Activated CD4-positive, alpha-beta memory T cell treated with anti-CD3 and anti-CD28 coated beads for 36 hours (primary cell): ENCODE measurements at places on chromosomes 12 and 14. TPM values are rescaled to one million over a fixed set of nuclear protein-coding genes. Genes with fewer than 3 reads are reported as not detected.

The PLD4 gene
- not detected for total RNA-seq

The SDSL gene
- total RNA-seq: not detected

The FAM181A gene
- total RNA-seq: not detected

The KLRD1 gene
- 0.26 TPM for total RNA-seq

The MMP17 gene
- 0.87 TPM for total RNA-seq

The GPR132 gene
- 34.2 TPM for total RNA-seq

DNA sequence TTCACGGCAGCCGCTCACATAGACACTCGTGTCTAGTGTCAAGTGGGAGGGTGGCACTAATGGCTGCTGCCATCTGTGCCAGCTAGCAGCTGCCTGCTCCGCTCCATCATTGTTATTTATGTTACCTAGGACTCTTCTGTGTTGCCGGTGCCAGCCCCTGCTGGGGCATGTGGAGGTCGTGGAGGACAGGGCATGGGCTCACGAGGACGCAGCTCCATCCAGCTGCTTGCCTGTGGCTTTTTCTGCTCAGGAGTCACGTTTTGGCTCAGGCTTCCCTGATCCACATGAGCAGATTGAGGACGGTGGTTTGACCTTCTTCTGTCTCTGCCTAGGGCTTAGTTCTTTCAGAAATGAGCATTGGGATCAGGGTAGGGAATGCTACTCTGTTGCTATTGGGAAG lies 31.2 kb downstream of the TPCN1 start:
- DNase-seq: no peak
- H3K27me3 ChIP-seq: no peaks in the 10 kb centered on the region
- no peak overlapping the region for H3K27ac ChIP-seq
- H3K4me1 ChIP-seq: peaks cover 3% of the 10 kb centered on the region
- no peak overlapping the region for H3K4me3 ChIP-seq

DNA sequence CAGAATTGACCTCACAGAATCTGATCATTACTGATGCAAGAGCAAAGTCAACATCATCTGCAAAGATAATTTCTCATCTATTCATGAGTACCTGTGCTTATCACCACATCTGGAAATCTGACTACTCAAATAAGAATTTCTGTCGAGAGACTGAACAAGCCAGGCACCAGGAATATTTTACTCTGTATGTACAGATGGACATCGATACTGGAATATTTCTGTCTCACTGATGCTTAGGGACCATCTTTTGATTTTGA lies 105.2 kb downstream of the BICD1 start:
- no peak for DNase-seq
- H3K36me3 ChIP-seq: peaks cover 9% of the 10 kb centered on the region
- H3K27me3 ChIP-seq: no peaks in the 10 kb centered on the region
- no peak overlapping the region for H3K27ac ChIP-seq
- no peaks in the 10 kb centered on the region for H3K4me1 ChIP-seq

DNA sequence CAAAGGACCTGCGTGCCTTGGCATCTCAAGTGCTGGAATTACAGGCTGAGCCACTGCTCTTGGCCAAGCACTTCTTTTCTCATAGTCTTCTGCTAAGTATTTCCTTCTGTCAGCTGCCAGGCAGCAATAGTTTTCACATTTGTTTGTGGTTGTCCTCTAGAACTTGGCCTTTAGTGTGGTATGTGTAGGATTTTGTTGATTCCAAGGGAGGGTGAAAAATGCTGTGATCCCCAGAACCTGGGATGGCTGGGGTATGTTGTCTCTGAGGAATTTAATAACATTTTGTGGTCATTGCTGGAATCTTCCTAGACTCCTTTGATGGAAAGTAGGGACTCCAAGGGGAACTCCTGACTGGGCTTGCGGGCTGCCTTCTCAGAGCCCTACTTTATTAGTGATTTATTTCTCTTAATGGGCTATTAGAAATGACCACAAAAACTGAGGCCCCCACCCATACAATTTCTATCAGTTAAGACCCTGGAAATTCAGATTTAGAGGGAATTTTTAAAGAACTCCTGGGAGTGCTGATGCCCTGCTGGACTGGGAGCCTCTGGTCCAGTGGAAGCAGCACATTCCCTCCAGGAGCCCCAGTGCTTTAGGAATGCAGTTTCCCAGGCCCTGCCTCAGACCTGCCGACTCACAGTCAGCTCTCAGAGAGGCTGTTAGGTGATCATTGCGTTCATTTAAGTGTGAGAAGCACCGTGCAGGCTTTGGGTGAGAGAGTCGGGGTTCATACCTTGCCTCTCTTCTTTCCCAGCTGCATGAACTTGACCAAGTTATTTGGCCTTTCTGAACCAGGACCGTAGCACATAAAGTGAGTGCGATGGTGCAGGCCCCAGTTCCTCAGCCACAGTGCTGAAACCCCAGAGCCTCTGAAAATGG lies 22.7 kb downstream of the TRAF3 start:
- H3K27me3 ChIP-seq: no peaks in the 10 kb centered on the region
- peaks cover 62% of the 10 kb centered on the region for H3K4me1 ChIP-seq
- H3K36me3 ChIP-seq: peaks cover 26% of the 10 kb centered on the region
- DNase-seq: no peak

- H3K4me1 ChIP-seq: no peaks in the 10 kb centered on the region
- H3K36me3 ChIP-seq: peaks cover 5% of the 10 kb centered on the region
- H3K27ac ChIP-seq: no peak overlapping the region
- H3K4me3 ChIP-seq: no peak overlapping the region
- no peak for DNase-seq
- peaks cover 16% of the 10 kb centered on the region for H3K27me3 ChIP-seq
These were observed 18.8 kb upstream of the BEGAIN start for GRCh38 chr14:100605706-100606686.

GRCh38 chr12:30754383-30754749 lies 385 bp downstream of the CAPRIN2 start:
- peaks cover 44% of the 10 kb centered on the region for H3K4me1 ChIP-seq
- no peak for DNase-seq
- H3K27me3 ChIP-seq: no peaks in the 10 kb centered on the region
- peak overlapping the region; percentile 95 for H3K4me3 ChIP-seq
- H3K36me3 ChIP-seq: peaks cover 3% of the 10 kb centered on the region
- peak overlapping the region; percentile 83 for H3K27ac ChIP-seq

DNA sequence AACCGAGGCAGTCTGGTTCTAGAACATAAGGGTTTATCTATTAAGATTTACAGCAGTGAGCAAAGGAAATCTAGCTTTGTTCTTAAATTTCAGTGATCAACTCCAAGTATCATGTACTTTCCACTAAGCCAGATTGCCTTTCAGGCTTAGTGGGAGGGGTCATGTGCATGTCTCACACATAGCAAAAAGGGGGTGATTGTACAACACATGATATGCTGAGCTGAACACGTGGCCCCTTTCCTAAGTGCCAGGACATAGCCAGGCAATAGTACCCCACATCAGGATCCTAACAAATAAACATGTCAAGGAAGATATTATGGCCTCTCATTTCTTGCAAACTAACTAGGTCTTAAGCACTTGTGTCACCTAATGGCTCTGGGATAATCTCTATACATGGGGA lies 347.2 kb downstream of the C12orf75 start:
- no peaks in the 10 kb centered on the region for H3K27me3 ChIP-seq
- no peak for DNase-seq
- no peaks in the 10 kb centered on the region for H3K36me3 ChIP-seq

DNA sequence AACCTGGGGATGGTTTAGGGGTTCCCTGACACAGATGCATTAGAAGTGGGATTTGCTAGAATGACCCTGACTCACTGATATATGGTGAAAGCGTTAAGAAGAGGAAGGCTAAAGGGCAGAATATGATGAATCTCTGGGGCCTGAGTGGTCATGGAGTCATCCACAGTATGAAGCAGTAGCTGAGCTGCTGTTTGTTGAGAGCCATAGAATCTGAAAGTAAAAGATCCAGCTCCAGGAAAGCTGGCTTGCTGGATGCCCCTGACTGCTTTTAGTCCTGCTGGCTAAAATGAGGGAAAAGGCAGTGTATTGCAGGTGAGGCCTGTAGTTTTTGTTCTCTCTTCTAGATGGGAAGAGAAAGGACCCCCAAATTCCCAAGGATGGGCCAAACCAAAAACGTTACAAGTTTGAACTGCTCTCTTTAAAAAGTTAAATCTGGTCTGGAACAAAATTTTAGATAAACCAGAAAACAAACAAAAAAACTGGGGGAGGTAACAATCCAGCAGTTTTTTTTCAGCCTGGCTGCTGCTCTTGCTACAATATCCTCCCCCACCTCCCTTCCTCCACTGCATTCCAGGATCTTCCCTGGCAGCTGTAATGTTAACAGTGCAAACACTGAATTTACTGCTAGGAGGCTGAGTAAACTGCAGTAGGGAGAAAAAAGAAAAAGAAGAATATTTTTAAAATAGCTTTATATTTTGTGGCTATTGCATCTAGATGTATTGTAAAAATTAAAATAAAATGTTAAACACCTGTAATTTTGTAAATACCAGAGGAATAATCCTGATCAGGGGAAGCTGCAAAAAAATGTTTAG lies 16.5 kb downstream of the SEL1L start:
- no peaks in the 10 kb centered on the region for H3K27me3 ChIP-seq
- no peak overlapping the region for H3K27ac ChIP-seq
- no peak overlapping the region for H3K4me3 ChIP-seq
- DNase-seq: no peak
- peaks cover 32% of the 10 kb centered on the region for H3K4me1 ChIP-seq

GRCh38 chr12:92065018-92065499 lies 80.6 kb downstream of the BTG1 start:
- peaks cover 6% of the 10 kb centered on the region for H3K36me3 ChIP-seq
- DNase-seq: peak; percentile 74
- no peaks in the 10 kb centered on the region for H3K27me3 ChIP-seq
- H3K4me3 ChIP-seq: peak overlapping the region; percentile 59

DNA sequence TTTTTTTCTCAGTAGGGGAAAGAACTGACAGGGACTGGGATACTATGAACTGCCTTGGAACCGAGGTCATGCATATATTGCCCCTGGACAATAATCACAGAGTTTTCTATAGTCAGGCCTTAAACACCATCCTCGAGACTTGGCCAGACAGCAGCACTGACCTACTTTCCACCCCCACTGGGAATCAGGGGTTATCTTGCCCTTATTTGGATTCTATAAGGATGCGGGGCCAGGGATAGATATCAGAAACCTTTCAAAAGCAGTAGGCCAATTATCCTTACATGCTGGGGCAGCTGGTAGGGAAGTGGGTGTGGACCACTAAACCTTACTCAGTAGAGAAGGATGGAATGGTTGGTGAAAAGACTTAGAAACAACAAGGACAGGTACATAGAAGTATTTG lies 2.0 kb downstream of the ZNF219 start:
- no peak overlapping the region for H3K4me3 ChIP-seq
- H3K36me3 ChIP-seq: peaks cover 1% of the 10 kb centered on the region
- no peaks in the 10 kb centered on the region for H3K27me3 ChIP-seq
- H3K4me1 ChIP-seq: peaks cover 26% of the 10 kb centered on the region
- no peak overlapping the region for H3K27ac ChIP-seq
- no peak for DNase-seq

GRCh38 chr12:50784501-50784900 lies 20.6 kb downstream of the ATF1 start:
- H3K27me3 ChIP-seq: no peaks in the 10 kb centered on the region
- peaks cover 24% of the 10 kb centered on the region for H3K36me3 ChIP-seq
- DNase-seq: no peak
- peaks cover 22% of the 10 kb centered on the region for H3K4me1 ChIP-seq
